Pulmonary artery endothelial cell (primary cell): ENCODE measurements at places on chromosomes 2 and 18. TPM values are rescaled to one million over a fixed set of nuclear protein-coding genes. Genes with fewer than 3 reads are reported as not detected.

DNA sequence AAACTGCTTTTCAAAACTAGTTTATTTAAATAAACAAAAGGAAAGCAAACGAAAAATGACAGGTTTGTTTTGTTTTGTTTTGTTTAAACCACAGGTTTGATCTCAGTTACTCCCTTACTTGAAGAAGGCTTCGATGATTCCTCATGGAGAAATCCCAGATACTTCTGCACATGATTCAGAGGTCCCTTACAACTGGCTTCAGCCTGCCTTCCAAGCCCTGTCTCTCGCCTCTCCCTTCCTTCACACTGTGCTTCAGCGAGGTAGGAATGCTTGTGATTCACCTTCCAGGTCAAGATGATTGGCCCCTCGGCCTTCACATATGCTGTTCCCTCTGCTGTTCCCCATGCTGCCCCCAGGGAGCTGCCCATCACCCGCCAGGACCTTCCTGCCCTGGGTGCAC lies 104.1 kb upstream of the ITGA6 start:
- DNase-seq = no peak

DNA sequence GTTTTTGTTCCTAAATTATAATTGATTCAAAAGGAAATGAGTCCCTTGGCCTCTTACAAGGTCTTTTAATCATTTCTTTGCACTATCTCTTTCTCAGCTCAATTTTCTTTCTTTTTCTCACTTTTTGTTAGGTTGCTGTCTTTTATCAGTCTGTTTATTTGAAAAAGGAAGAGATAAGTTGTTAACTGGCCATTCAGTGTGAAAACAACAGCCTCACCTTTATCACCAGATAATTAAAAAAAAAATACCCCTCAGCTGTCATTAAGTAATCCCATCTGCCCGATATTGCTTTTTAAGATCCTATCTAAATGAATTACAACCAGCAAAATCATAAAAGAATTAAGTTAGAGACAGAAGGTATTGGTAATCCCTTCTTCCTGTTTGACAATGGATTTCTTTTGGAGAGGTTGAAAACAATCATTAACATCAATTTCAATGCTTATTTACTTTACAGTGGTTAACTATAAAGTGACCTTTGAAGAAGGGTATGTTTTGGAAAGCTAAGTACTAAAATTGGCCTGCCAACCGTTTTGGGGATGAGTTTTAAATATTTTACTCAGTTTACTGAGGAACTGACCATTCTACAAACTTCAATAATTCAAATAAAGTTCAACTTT lies 104.9 kb downstream of the TGIF1 start:
- DNase-seq = no peak

ADAM23 gene
- total RNA-seq = 5.1 and 15.3 TPM in 2 replicates

- DNase-seq = no peak
Observed at GRCh38 chr2:119475857-119476244, 44.2 kb downstream of the TMEM37 start.

COBLL1 gene
- total RNA-seq = 4.4 and 6.8 TPM in 2 replicates

DNA sequence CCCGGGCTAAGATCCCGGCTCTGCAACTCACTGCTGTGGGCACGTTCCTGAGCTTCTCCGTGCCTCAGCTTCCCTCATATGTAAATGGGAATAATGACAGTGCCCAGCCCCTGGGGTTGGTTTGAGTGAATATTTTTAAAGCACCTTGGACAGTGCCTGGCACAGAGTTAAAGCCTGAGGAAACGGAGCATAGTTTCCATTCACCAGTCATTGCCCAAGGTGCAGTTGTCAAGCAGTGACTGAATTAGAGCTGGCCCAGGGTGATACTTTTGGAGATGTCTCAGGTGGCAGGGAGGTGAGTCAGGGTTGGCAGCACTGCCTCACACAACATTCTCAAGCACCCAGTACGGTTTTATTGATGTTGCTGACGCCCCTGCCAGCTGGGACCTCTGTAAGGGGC lies 12.2 kb downstream of the TMEM177 start:
- DNase-seq = no peak

DNA sequence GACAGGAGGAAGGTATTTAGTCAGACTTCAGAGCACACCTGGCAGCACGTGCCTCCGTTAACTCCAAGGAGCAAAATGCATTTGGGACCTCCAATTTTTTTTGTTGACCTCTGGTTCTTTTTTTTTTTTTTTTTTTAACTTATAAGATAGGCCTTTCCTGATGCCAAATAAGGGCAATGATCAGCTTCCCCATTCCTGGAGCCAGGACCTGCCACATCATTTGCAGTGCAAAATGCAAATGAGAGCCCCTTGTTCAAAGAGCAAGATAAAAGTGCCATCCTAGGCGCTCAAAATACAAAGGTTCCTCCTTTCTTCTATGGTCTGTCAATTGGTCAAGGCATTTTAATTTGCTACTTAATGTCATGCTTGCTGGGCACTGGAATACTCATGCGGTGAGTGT lies 133.2 kb upstream of the REV1 start:
- no peak for DNase-seq

SPATS2L gene
- total RNA-seq = 22.6 and 36.4 TPM in 2 replicates

DNA sequence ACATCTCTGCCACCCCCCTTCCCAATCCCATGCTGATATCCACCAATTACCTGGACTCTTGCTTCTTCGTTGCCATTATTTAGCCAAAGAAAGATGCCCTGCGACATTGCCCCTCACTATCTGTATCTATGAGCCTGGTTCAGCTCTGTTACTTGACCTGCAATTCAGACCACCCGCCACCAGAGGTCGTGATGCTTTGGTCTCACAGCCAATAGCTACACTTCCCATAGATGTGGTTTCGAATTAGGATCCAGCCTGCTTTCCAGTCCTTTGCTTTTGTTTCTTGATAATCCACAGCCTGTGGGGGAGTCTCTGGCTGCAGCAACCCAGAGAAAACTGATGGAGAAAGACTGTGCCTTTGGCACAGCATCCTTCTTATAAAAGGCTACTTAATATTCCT lies 239.4 kb downstream of the KLHL29 start:
- DNase-seq = no peak

NEURL3 gene
- total RNA-seq = not detected in 2 replicates

GRCh38 chr2:79824086-79824786 lies 311.4 kb downstream of the CTNNA2 start:
- no peak for DNase-seq

MYO1B gene
- total RNA-seq = 17.1 and 45.4 TPM in 2 replicates

DNA sequence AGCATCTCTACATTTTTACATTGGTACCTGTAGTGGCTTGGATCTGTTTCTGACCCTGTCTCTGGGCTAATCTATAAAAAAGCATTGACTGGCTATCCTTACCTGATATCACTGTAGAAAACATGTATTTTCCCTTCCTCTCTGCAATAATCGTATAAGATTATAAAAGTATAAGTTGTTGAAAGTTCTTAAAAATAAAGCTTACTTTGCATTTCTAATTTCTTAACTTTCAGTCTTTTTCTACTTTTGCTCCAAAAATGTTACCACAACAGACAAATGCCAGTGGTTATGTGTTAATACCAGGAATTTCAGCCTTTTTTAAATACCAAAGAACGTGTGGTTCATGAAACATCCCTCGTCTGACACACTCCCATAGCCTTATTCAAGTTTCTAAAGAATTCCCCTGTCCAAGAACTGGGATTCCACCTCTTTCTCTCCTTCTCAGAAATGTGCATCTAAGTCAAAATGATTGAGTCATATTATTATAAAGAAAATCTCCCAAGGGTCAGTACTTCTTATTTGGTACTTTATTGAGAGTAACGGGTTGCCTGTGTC lies 28.5 kb upstream of the ACKR3 start:
- no peak for DNase-seq

DNA sequence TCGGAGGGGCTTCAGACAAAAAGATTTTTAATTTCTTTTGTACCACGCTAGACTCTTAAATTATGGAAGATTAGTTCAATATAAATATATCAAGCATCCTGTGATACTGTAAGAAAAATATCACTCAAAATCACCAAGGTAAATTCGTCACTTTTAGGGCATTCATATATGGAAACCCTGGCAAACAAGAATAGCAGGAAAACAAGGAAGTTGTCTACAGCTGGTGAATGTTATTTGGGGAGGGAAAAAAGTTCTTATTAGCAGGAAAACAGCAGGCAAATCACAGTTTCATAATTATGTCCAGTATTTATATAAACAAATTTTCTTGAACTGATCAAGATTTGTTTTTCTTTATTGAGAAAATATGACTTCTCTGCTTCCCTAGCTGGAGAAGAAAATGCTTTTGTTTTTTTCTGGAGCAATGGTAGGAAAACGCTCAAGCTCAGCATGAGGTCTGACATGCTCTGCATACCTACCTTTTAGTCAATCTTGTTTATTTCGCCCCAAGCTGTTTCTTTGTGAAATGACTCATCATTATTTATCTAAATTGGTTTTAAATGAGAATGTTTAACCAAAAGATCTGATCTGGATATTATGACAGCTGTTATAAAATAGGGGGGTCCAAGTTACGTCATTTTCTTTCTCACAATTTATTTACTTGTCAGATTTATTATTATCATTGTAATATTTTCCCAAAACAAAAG lies 14.7 kb downstream of the LINC00305 start:
- no peak for DNase-seq

HAUS1 gene
- 45.6 and 48.4 TPM in 2 replicates for total RNA-seq

KLHL29 gene
- total RNA-seq = 4.2 and 5.6 TPM in 2 replicates

GRCh38 chr2:150023044-150023443 lies 435.5 kb upstream of the MMADHC start:
- DNase-seq = no peak

DNA sequence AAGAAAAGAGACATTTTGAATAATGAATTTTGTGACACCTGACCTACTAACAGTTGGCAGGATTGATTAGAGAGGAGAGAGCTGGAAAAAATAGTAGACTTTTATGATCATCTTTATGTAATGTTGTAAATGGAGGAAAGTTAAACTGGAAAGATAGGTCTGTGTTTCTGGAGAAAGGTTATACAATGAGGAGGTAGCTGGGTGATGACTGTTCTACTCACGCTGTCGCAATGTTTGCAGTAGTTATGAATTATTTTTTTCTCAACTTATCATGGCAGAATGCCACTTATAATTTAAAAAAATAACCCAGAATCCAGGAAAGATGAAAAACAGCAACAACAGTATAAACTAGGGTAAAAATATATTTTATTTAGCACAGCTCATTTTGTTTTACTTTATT lies 364.9 kb downstream of the SPAG16 start:
- DNase-seq = no peak

IMPA2 gene
- total RNA-seq = 6.7 and 10.2 TPM in 2 replicates

DNA sequence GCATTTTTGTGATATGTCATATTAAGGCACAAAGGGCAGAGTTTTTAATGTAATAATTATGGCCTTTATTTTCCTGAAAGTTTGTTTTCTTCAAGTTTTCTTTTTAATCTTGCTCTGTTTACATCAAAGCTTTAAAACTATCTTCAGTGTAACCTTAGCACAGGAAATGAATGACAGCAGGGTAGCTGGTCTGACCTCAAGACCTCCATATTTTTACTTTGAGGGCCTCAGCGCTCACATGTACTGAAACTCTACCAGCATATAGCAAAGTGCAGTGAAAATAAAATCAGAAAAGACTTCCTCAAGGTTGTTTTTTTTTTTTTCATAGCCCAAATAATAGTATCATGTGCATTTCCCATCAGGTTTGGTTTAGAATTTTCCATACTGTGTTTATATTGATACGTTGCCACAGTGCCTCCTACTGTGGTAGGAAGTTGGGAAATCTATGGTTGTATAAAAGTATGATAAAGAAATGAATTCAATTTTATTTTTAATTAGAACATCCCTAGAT lies 163.4 kb downstream of the UBE2E3 start:
- DNase-seq = no peak

GRCh38 chr2:8134985-8135682 lies 546.7 kb upstream of the ID2 start:
- no peak for DNase-seq

DNA sequence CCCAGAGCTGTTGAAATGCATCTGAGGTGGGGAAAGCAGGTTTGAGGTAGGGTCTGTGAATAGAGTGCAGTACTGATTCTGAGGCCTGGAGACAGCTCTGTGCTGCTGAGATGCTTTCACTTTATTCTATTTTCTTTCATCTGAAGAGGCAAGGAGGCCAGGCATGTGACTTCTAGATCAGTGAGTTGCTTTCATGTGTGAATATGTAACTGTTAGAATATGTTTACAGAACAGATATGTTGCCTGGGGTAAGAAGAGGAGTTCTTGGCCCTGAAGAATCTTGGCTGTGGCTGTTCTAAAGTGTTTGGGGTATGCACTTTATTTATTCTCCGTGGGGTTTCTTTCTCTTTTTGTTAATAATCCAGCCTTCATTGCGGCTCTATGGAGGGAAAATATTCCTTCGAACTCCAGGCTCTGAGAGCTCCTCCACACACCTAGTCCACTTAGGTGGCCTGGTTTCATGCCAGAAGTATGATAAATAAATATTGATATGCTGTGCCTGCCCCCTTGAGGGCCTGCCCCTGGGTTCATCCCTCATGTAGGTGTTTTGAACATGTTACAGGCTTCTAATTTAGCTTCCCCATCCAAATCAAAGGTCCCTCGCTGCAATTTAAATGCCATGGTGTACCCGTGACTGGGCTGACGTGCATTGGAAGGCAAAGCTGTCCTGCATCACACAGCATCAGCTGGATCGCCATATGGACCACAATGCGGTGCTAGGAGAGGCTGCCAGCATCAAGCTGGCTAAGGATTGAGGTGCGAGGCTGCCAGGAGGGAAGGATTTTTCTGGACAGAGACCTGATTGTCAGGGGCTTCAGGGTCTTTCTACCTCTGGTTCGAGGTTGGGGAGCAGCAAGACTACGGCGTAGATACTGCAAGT lies 102.9 kb downstream of the PRKCE start:
- DNase-seq = no peak

SH3YL1 gene
- total RNA-seq = 20.8 and 22.4 TPM in 2 replicates

DNA sequence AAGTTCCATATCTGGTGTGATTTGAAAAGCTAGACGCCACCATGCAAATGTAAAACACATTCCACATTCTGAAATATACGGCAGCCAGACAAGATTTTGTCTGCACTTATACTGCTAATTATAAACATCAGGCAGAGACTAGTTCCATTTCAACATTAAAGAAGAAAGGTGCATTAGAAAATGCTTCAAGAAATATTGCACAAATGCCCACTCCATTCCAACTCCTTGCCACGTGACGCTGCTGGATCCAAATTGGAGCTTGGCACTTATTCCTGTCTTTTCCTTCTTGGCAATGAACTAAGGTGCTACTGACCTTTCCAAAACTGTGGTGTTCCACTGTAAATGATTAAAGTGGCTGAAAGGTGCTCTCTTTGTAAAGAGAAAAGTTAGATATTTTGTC lies 6.3 kb downstream of the COL6A3 start:
- DNase-seq = no peak

DNA sequence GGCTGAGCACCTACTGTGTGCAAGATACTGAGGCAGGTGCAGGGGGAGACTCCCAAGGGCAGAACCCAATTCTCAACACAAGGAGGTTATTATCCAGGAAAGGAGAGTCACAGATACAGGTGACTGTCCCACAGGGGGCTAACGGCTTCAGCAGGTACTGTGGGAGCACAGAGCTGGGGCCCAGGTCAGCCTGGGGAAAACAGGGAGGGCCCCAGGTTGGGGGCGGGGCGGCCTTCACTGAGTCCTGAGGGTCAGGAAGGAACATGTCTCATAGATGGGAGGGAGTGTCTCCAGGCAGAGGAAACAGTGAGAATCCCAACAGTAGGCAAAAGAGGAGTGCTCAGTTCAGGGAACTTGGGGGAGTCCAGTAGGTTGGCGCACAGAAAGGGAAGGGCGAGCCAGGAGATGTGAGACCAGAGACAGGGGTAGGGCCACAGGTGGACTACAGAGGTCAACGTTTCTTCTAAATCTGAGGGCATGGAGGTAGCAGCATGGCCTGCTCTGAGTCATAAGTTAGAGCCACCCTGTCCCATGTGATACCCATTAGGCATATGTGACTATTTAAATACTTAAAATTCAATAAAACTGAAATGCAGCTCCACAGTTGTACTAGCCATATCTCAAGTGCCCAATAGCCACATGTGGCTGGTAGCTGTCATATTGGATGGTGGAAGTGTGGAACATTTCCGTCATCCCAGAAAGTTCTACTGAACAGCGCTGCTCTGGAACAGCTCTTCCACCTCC lies 157.2 kb downstream of the TTC32 start:
- DNase-seq = no peak
